NCI-H526 treated with DMSO at 0.1 percent for 48 hours (cell line): ENCODE measurements at places on chromosomes 5 and 9.

GRCh38 chr5:125412561-125413495 is 666.4 kb upstream of the ZNF608 start:
- peak; percentile 66 for DNase-seq

DNA sequence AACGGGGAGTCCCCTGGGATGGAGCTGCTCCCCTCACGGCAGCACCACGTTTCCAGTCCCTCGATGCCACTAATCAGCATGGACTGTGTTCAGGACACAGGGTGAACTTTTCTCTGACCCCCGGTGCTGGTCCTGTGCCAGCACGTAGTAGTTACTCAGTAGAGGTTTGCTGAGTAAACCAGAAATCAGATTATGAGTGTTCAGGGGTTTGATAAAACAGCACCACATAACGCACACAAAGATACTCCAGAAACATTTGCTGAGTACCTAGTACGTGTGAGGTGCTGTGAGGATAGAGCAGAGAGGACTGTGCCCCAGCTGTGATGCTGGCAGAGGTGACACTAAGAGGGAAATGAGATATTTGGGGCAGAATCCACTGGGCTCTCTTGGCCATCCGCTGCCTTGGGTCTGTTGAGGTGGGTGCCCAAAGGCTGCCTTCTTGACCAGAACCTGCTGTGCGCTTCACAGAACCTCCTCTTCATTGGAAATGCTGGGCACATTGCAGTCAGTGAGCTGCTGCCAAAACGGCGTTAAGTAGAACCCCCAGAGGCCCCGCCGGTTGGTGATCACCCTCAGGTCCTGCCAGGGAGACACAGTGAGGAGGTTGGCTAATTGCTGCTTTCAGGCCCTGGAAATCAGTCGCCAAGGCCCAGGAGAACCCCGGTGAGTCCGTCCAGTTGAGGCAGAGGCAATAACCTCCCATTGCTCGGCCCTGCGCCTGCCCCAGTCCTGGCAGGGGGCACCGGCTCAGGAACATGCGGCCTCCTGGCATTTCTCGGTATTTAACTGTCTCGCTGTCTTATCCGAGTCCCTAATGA is 49.4 kb downstream of the NEURL1B start:
- DNase-seq = no peak

- DNase-seq = no peak
Measured at GRCh38 chr5:180109920-180110319, 38.4 kb upstream of the RNF130 start.

- no peak for DNase-seq
Measured at GRCh38 chr9:68672215-68672614, 32.8 kb upstream of the PIP5K1B start.

DNA sequence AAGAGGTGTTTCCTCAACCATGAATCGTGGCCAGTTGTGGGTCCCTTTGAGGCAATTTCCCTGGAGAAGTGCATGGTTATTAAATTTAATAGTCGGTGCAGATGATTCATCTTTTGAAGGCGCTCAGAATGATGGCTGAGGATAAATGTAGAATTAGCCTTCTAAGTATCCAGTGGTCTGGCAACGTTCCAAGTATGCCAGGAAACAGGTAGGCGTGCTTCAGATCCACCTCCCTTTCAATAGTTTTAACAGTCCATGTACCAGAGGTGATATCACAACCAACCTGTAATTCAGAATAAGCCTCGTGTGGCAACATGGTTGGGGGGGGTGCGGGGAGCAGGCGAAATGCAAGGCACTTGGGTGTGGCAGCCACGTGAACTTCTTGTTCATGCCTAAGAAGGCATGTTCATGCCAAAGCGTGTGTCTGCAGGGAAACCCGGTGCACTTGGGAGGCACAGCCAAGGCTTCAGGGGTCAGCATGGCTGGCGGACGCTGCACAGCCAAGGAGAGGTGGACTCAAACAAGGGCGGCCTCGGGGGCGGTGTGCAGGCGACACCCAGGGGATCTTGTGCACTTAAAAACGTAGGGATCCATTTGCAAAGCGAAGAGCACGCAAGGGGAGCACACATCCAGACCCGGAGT is 5.2 kb upstream of the NKD2 start:
- DNase-seq = no peak

- no peak for DNase-seq
Measured at GRCh38 chr9:84314306-84314705, 26.3 kb downstream of the SLC28A3 start.

DNA sequence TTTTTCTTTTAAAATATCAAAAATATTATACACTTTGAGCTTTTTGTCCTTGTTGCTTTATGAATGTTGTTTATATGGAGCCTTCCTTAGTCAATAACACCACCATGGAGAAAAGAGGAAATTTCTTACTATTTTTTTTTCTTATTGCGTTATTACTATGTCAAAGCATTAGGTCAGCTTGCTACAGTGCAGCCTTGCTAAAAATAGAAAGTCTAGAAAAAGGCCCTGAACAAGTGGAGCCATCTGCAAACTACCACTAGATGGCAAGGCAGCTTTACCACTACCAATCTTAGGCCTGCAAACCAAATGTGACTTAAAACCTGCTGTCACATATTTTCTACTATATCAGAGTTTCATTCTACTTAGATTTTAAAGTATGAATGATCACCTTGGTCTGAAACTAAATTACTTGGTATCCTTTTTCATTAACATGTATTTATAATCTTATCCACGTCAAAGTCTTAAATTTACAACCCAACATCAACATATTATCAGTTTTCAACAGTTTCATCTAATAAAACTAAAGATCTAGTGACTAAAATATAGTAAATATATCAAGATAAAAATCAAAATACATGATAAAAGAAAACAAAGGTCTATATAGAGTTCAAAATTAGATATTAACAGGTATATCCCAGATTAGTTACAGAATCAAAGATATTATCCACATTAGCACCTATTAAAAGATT is 113.1 kb upstream of the ACOT12 start:
- DNase-seq = peak; percentile 56

DNA sequence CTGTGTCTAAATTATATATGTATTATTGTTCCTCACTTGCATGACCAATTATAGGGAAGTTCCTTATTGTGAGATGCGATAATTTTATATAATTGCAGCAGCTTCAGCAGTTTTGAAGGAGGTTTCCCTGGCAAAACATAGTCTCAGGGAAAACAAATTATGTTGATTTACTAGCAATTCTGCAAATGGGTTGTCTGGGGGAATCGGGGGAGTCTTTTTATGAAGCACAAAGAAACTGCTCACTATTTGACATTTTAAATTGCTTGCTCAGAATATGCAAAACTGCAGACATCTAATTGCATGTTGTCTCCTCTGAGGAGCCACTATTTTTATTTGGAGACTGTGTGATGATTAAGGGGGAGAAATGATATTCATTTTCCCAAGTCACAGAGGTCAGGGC is 361.6 kb downstream of the YTHDC2 start:
- DNase-seq = no peak

DNA sequence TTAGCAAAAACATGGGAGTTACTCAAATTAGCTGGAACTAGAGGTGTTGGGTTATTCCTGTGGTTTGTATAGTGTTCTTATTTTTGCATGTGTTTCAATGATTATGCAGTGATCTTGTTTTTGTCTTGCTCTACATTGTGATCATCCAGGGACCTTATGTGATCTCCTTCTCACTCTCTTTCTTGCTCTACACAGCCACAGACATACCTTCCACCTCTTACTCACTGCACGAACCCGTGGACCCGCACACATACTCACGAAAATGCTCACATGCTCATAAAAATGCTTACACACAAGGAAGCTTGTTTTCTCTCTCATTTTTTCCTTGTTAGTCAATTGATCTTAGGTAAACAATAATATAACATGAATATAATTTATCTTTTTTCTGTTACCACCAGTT is 187.1 kb downstream of the KDM4C start:
- DNase-seq = no peak

GRCh38 chr9:134144801-134145200 is 8.9 kb downstream of the WDR5 start:
- no peak for DNase-seq

- DNase-seq = no peak
Measured at GRCh38 chr5:34533582-34534522, 122.3 kb upstream of the RAI14 start.

DNA sequence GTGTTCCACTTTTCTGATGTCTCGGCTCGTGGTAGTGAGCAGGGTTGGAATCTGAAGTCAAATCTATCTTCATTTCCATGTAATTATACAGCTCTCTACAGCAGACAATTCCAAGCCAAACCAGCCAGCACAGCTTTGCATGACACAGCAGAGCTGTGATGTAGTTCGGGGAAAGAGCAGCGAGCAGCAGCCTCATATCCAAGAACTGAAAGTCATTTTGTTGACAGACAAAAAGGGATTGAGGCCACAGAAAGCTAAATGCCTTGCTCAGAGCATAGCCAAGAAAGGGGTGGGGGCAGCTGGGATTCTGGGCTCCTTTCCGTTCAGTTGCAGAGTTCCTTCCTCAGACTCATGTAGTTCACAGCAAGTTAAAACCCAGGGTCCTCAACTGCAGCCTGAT is 32.1 kb downstream of the LCP2 start:
- DNase-seq = peak; percentile 87

GRCh38 chr5:163135849-163136248 is 301.5 kb upstream of the CCNG1 start:
- no peak for DNase-seq

- DNase-seq = no peak
Measured at GRCh38 chr5:62920856-62921255, 342.2 kb downstream of the LRRC70 start.

GRCh38 chr9:92974161-92974661 is 26.9 kb downstream of the FGD3 start:
- no peak for DNase-seq

GRCh38 chr5:59279979-59280378 is 613.5 kb downstream of the PDE4D start:
- no peak for DNase-seq

GRCh38 chr9:125447202-125447802 is 185.7 kb downstream of the GAPVD1 start:
- no peak for DNase-seq
